Ovary (tissue), 10 donors: ENCODE measurements at places on chromosomes 5 and 9.

- DNase-seq: no peak
Measured at GRCh38 chr9:132175431-132175830, 13.6 kb downstream of the NTNG2 start.

- no peak for DNase-seq
Measured at GRCh38 chr5:168646335-168646734, 67.2 kb upstream of the PANK3 start.

GRCh38 chr9:98429613-98430012 lies 174.2 kb upstream of the TBC1D2 start:
- no peak for DNase-seq

GRCh38 chr9:94178927-94179326 lies 80.2 kb upstream of the ZNF169 start:
- DNase-seq: no peak

DNA sequence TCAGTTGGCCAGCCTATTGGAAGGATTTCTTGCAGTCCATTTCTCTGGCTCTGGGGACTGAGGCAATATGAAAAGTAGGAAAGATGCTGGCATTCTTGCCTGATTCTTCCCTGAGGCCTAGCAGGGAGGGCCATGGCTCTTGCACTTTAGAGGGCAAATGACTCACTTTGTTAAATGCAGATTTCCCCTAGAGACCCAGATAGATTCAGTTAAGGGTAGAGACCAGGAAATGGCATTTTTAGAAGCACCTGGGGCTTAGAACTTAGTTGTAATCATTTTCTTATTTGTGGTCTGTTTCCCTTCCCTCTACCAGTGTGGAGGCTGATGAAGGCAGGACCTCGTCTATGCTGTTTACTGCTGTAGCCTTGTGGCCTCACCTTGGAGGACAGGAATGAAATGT lies 112.8 kb upstream of the NR3C1 start:
- DNase-seq: no peak
